ENCODE measurements at places on chromosomes 13 and 19.

DNA sequence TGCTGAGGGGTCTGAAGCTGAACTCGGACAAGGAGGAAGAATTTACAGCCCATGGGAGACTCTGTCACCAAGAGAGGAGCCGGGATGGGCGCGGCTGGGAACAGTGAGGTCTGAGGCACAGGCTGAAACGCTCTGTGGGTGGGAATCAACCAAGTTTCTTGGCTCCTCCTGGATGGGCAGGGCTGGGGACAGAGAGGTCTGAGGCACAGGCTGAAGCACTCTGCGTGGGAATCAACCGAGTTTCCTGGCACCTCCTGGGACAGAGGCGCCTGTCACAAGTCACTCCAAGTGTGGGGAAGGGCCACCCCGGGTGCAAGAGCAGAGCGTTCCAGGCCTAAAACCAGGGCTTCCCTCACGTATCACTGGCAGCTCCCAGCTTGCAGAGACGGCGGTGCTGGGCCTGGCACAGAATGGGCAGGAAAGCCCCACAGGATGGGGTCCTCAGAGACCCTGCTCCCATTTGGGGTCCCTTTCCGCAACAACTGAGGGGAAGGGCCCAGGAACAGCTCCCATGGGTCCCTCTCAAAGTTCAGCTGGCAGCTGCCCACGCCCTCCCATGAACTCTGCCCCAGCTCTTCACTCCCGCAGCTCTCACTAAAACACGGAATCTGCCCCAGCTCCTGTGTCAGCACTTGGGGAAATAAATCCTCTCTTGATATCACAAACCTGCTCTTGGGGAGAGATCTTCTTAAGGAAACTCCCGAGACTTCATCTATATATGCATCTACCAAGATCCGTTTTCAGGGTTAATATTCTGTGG lies 18.5 kb downstream of the AP3D1 start:
- DNase-seq, result no peak

DNA sequence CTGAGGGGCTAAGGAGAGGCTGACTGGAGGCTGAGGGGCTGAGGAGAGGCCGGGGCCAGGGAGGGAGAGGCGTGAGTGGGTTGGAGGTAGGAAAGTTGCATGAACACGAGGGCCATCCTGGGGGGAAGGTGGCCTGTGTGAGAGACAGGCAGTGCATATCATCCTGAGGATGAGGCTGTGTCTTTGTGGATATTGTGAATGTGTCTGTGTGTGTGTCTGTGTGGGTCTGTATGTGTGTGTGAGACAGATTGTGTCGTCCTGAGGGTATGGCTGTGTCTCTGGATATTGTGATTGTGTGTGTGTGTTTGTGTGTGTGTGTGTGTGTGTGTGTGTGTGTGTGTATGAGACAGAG lies 422 bp downstream of the ZNF71 start:
- no peak for DNase-seq

DNA sequence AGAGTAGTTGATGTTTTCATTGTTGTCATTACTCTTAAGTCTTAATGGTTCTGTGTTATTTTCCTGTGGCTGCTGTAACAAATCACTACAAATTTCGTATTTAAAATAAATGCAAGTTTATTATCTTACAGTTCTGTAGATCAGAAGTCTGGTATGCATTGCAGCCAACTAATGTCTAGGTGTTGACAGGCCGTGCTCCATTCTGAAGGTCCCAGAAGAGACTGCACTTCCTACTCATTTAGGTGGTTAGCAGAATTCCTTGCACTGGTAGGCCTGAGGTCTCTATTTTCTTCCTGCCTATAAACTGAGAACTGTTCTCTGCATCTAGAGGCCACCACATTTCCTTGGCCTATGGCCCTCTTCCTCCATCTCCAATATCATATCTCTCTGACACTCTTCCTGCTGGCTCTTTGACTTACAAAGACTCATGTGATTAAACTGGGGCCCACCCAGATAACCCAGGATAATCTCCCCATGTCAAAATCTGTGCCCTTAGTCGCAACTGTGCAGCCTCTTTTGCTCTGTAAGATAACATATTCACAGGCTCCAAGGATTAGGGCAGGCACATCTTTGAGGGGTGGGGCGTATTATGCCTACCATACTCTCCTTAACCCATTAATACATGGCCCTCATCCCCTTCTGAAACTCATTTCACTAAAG lies 468.4 kb downstream of the FOXO1 start:
- DNase-seq, result no peak

- no peak for DNase-seq
Measured at GRCh38 chr19:32916969-32917615, 47.5 kb upstream of the SLC7A9 start.

GRCh38 chr19:53580871-53581835 lies 43.2 kb downstream of the ZNF331 start:
- DNase-seq, result no peak

DNA sequence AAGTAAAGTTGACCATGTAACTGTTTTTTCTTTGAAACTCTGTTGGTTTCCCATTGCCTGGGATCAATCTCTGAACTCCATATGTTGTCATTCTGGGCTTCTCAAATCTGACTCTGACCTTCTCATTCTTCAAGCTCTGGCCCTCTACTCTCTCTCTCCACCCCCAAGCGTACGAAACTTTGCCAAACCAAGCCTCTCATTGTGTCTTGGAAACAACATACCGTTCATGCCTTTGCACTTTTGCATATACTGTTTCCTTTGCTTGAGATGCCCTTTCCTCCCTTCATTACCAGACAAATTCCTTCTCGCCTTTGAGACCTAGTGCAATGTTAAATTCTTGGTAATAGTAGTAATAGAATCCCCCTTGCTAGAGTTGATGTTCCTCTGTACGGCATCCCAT lies 113.7 kb downstream of the OLFM4 start:
- no peak for DNase-seq

GRCh38 chr19:58549664-58550361 lies 5.1 kb downstream of the CHMP2A start:
- DNase-seq, result no peak

DNA sequence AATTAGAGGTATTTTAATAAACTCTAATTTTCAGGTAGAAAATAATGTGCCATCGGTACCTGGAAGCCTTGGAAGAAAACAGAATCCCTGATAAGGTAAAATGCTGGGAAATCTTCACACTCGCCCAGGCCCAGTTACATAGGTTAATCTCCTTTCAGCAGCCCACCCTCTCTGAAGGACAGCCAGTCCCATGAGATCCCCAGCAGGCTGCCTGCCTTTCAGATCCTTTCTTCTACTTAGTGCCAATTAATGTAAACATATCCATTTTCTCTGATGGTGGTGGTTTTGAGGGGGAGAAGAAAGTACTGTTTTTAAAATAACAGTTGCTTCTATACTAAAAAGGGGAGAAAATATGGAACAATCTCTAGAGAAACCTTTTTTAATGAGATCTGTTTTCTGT lies 12.2 kb downstream of the SMAD9 start:
- no peak for DNase-seq

- no peak for DNase-seq
Measured at GRCh38 chr19:1287354-1288225, 1.9 kb downstream of the EFNA2 start.

GRCh38 chr19:50658441-50659317 lies 9.4 kb downstream of the C19orf81 start:
- DNase-seq, result no peak

GRCh38 chr13:61142506-61142905 lies 273.1 kb downstream of the PCDH20 start:
- no peak for DNase-seq

- no peak for DNase-seq
Measured at GRCh38 chr19:1467490-1468273, 11.3 kb downstream of the C19orf25 start.

DNA sequence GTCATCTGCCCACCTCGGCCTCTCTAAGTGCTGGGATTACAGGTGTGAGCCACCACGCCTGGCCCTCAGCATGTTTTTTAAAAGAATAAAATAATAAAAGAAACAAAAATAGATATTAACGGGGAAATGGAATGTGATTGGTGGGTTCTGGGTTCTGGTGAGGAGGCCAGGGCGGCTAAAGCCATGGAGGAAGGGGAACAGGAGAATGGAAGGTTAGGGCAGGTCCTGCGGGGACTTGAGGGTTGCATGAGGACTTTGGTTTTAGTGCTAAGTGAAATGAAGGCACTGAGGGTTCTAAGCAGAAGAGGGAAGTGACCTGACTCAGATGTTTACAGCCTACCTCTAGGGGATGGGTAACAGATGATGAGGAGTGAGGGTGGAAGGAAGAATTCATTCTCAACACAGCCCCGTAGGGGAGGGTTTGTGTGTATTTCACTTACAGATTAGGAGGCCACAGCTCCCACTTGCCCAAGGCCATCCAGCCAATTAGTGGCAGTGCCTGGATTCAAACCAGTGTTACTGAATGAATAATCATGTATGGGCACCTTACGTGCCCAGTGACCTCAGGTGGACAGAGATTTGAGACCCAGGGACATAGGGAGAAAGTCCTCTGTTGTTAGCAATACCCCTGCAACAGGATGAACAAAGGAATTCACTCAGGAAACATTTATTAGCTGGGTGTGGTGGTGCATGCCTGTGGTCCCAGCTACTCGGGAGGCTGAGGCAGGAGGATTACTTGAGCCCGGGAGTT lies 6.7 kb upstream of the MRPL4 start:
- DNase-seq, result no peak

DNA sequence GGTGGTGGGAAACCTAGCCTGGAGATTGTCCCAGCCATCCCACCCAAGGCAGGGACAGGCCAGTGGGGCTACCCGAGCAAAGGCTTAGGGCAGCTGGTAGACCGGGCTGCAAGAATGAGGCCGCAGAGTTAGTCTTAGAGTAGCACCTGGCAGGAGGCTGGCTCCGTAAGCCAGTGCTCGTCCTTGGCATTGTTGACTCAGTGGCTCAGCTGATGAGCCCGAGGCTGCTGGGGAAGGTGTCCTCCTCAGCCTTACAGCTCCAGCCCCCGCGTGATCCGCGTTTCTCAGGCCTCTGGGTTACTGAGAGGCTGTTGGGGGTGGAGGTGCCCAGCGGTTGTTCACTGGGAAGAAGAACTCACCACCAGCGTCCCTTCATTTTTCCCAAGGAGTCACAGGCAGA lies 24.7 kb downstream of the PPP1R37 start:
- DNase-seq, result no peak

DNA sequence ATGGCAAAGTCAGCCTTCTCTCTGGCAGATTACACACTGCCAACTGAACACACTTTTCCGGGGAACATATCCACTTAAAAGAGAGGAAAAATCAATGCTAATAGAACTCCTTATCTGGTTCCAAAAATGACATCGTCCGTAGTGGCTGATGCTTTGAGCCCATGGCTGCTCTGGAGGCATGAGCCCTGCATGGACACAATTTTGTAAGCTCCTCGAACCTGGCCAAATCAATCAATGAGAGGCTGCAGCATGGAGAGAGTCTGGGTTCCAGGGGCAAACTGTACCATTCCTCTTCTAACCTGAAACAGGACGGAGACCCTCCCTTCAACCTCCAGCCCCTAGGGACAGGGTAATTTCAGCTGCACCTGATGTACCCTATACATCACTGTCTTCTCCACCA lies 21.0 kb upstream of the TSHZ3 start:
- DNase-seq, result no peak

Measured in cortex of kidney (tissue), 1 donor.